ENCODE measurements at places on chromosomes 7 and 10.
A peak's percentile ranks its signal among the peaks of the same experiment; 100 is the strongest.

GRCh38 chr7:120740348-120740747, 117.6 kb downstream of the TSPAN12 start:
- no peak for ATAC-seq

DNA sequence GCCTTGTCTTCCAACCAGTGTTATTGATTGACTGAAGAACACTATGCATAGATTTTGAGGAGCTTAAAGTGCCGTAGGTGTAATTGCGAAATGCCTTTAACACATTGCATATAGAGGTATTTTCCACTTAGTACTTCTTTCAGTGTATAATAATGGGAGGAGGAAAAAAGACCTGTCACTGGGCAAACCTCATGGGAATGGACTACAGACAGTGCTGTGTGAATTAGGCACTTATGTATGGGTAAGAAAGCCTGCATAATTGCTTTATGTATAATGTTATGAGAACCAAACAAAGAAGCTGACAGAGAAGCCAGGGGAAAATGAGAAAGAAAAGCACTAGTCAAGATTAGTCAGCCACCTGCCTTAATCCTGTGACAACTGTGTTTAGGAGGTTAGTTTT, 12.4 kb upstream of the SCRN1 start:
- ATAC-seq: no peak

GRCh38 chr10:128295003-128295402, 168.8 kb upstream of the MKI67 start:
- ATAC-seq: no peak

- ATAC-seq: no peak
These were observed 27.7 kb upstream of the CSGALNACT2 start for GRCh38 chr10:43110338-43111071.

- ATAC-seq: no peak
These were observed 11.1 kb downstream of the ZNF775 start for GRCh38 chr7:150390205-150390604.

DNA sequence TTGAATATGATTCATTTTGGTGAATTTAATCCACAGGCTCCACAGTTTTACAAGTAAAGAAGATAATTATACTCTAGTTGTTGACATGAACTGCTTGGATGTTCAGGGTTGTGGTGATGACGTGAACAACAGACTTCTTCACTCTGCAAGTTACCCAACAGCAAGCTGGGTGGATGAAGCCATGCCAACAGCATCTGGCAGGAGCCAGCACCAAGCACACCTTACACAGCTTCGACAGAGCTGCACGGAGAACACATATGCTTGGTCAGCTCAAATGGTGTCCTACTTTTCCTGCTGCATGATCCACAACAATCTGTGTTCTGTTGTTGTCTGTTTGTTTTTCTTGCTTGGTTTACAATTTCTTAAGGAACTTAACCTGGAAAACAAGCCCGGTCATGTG, 9.8 kb downstream of the NOD1 start:
- ATAC-seq: peak; percentile 35

DNA sequence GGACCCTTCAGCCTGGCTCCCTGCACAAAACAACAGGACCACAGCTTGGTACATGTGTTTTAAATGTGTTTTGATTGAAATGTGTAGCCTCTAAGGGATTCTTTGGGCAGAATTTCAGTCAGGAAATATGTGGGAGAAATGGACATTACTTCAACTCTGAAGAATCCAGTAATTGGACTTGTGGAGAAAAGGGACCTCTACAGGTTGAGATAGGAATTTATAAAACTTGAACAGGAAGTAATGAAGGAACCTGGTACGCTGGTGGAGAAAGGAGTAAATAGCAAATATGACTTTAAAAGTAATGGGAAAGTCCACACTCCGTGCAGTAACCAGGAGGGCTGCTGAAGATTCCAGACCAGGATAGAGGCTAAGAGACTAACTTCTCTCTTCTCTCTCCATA, 220.5 kb downstream of the LHFPL3 start:
- ATAC-seq: no peak

DNA sequence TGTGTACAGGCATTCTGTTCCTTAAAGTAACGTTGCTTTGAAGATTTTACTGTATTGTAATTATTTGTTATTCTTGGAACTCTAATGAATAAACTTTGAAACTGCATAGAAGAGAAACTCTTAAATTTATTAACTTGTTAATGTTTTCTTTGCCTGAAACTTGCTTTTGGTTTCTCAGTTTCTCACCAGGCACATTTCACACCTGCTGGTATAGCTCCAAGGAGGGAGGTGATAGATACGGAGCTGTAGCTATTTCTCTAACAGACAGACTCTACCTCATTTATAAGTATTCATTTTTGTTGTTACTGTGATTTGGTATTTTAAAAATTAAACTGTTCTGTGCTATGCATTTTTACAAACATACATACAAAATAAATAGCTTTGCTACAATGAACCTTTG, 32.7 kb downstream of the R3HCC1L start:
- ATAC-seq: no peak

DNA sequence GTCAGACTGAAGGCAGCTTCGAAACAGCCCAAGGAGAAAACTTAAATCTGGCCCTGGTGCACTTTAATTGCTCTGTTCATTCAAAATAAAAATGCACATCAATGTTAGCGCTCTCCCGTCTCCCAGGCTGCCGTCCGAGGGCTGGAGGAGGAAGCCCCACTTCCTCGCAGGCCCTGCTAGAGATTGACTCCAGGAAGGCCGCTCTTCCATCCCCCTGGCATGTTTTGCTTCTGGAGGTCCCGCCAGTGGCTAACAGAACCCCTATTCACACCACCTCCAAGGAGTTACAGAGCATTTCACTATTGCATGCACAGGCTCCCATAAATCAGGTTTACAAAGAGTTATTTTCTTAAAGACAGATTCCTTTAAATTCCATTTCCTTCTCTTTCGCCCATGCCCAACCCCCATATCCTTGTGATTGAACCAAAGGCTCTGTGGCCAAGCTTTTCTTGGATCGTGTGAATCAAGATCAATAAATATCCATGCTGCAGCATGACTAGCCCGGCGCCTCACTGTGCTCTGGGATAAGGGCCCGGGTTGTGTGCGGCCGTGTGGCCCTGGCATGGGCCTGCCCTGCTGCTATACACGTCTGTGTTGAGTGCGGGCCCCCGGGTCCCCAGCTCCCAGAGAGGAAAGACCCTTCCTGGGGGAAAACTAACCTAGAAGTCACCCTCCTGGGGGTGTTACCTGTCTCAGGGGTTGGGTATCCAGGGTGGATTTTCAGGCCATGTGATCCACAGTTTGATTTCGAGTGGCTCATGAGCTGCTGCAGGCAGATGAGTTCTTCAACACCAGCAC, 118.7 kb upstream of the GDF10 start:
- ATAC-seq: no peak

DNA sequence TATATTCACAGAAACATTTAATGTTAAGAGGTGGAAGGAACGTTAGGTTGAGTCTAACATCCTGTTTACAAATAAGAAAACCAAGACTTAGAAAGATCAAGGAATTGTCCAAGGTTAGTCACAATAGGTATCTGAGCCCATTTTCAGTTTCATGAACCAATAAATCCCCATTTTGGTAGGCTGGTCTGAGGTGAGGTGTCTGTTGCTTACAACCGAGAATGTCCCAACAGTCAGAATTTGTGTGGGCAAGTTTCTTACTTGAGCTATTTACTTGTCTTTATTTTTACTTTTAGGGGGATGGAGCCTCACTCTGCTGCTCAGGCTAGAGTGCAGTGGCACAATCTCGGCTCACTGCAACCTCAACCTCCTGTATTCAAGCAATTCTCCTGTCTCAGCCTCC, 23.6 kb downstream of the PANK1 start:
- ATAC-seq: no peak

DNA sequence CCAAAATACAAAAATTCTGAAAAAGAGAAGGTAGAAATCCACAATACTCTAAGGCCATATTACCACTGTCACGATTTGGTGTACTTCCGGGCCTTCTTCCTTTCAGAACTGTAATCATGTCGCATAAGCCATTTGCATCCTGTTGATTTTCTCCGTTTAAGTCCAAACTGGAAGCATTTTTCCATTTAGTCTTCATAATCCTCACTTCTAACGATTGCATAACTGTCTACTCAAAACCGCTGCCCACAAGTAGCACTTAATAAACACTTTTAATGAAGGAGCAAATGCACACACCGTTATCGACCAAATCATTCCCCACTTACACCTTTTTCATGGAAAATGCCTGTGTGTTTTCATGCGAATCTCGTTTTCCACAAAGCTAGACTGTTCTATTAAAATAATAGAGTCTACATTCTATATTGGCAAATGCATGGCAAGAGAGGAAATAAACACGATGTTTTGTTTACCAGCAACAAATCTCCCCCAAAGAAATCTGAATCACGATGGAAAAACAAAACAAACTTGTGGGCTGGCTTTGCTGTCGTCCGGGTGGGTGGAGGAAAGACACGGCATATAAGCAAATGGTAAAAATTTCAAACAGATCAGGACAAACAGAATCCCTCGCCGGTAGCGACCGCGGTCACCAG, 1.0 kb downstream of the ATE1 start:
- no peak for ATAC-seq

DNA sequence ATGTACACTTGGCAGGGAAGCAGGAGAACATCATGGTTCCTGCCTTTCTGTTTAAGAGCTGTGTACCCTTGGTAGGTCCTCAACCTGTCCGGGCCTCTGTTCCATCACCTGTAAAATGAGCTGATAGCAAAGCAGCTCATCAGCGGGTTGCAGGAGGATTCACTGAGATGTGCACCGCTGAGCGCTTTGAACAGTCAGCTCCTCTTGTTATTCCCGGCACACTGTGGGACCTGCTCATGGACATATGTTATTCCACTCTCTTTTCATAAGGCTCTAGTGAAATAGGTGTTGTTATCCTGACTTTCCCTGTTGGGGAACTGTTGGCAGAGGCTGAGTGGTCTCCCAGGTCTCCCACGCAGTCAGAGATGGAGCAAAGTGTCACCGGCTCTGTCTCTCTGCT, 497.5 kb upstream of the ZMIZ1 start:
- no peak for ATAC-seq

DNA sequence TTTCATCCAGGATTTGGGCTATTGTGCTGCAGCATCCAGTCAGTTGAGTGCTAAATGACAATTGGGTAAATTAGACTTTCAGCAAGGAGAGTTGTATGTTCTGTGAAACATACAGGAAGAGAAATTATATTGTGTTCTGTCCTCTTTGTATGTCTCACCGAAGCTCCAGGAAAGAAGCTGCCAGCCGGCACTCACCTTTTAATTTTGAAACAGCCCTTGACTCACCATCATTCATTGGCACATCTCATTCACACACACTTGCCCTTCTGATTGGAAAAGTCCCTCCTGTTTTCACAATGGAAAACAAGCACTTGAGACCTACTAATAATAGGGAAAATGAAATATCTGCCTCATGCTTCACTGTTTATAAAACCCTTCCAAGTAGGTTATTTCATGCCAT, 495.6 kb downstream of the RPS24 start:
- no peak for ATAC-seq

DNA sequence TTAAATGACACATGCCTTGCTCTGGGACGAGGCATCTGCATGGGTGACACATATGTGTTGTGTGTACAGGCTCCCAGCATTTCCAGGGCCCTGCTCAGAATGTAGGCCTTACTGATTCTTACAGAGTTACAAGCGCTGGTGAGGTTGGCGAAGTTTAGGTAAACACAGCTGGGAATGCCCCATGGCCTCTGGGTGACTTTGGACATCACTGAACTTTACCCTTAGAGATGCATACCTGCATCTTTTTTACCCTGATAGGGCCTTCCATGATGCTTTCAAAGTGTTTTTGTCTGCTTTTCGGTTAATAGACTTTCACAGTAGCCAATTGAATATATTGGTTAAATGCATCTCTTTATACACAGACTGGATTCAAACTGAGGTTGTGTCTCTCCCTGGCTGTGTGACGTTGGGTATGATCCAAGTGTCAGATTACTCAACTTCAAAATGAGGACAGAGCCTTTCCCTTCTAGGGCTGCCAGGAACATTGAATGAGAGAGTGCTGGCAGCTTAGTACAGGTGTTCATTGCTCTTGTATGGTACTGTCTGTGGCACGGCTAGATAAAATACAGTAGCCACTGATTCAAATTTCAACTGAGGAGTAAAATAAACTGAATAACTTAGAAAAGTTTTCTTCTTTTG, 29.5 kb downstream of the EGFR start:
- ATAC-seq: peak; percentile 60

GRCh38 chr7:117323851-117324711, 1.2 kb upstream of the WNT2 start:
- ATAC-seq: peak; percentile 74

GRCh38 chr7:26688936-26689506, 175.4 kb downstream of the SKAP2 start:
- ATAC-seq: no peak

DNA sequence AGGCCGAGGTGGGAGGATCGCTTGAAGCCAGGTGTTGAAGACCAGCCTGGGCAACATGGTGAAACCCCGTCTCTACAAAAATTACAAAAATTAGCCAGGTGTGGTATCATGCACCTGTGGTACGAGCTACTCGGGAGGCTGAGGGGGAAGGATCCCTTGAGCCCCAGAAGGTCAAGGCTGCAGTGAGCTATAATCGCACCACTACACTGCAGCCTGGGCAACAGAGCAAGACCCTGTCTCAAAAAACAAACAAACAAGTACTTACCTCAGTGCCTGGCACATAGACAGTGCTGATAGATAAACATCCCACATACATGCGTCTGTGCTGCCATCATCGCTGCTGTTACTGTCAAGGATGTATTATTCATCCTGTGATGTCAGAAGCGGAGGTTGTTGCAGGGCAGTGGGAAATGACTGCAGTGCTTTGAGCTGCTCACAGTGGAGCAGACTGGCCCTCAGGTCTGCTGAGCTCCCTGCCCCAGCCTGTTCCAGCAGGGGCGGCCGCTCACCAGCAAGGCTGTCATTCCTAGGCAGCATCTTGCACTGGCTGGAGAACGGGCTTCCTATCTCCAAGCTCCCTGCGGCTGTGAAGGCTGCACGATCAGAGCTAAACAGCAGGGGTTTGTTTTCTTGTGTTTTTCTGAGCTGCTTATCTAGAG, 18.6 kb downstream of the FOXK1 start:
- peak; percentile 68 for ATAC-seq

DNA sequence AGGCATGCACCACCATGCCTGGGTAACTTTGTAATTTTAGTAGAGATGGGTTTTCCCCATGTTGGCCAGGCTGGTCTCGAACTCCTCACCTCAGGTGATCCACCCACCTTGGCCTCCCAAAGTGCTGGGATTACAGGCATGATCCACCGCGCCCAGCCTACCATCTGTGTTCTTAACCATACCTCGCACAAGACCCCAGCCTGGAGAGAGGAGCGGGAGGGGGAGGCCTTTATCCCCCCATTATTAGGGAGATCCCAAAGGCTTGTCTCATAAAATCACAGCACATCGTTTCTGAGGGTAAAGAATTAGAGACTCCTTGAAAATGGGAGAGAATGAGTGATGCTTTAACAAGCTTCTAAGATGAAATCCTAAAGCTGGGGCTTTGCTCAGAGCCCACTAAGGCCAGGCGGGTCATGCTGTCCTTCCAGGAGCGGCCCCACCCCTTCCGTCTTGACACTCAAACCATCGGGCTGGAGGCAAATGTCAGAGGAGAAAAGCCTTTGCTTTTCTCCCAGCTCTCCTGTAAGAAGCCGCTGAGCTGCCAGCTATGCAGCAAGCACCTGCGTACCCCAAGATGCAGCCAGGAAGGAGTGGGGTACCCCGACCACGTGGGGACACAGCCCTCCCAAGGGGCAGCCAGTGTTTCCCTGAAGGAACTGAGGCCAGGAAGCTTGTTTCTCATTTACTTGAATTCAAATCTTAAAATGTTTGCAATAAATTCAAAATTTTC, 339.7 kb downstream of the PTPRN2 start:
- ATAC-seq: no peak

Data from gastroesophageal sphincter (tissue), 4 donors.